ENCODE measurements at places on chromosomes 11 and 22. TPM values are rescaled to one million over a fixed set of nuclear protein-coding genes. Genes with fewer than 3 reads are reported as not detected.

LMF2 gene
- 33.1 TPM for total RNA-seq

ABCG4 gene
- total RNA-seq, result 16.4 TPM

WNT11 gene
- total RNA-seq, result 1.3 TPM

NXPE4 gene
- not detected for total RNA-seq

DRAP1 gene
- 108 TPM for total RNA-seq
